ENCODE measurements at places on chromosomes 2 and 18. TPM values are rescaled to one million over a fixed set of nuclear protein-coding genes. Genes with fewer than 3 reads are reported as not detected.

Gene SLC30A3
- 10.4 TPM for total RNA-seq

Gene SPIRE1
- 33.5 TPM for total RNA-seq

Gene HJURP
- 0.40 TPM for total RNA-seq

Gene NT5C1B
- total RNA-seq, result not detected

Gene CIB4
- total RNA-seq, result not detected

- no peak for DNase-seq
Observed at GRCh38 chr18:35506024-35506712, 8.4 kb upstream of the INO80C start.

- DNase-seq, result no peak
Observed at GRCh38 chr2:220936641-220937197, 635.4 kb downstream of the EPHA4 start.

DNA sequence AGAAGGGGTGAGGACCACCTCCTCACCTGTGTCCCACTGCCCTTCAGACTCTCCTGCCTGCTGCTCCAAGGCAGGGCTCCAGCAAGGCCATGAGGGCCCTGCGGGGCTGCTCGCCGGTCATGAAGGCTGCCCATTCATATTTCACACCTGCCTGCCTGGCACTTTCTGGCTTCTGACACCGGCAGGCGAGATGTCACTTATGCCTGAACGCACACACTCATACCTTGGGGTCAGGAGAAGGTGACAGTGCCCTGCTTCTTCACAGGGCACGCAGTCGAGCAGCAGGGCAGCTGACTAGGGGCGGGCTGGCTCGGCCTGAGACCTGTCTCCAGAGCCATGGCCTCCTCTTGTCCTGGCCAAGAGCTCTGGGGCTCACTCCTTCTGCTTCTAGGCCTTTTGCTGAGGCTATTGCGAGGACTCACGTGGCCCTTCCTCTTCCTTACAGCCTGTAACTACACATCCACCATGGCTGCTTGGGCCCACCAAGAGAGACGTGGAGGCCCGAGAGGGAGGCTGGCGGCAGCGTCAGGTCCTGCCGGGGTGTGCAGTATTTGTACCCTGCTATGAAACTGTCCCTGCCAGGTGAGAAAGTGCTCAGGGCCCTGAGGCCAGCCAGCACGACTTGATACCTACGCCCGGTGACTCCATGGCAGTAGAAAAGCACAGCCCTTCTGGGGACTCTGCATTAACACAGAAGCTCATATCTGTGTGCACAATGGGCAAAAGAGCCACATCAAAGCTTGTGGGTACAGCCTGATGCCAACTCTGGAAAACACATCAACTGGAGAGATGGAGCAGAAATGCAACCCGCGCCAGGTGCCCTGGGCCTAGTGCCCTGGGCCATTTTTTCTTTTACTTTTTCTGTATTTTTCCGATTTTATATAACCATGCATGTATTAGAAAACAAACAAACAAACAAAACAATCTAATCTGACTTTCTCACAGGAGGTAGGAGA, 30.6 kb downstream of the HS6ST1 start:
- peak; percentile 32 for DNase-seq

GRCh38 chr18:49212819-49213218, 247.6 kb downstream of the DYM start:
- DNase-seq, result no peak

DNA sequence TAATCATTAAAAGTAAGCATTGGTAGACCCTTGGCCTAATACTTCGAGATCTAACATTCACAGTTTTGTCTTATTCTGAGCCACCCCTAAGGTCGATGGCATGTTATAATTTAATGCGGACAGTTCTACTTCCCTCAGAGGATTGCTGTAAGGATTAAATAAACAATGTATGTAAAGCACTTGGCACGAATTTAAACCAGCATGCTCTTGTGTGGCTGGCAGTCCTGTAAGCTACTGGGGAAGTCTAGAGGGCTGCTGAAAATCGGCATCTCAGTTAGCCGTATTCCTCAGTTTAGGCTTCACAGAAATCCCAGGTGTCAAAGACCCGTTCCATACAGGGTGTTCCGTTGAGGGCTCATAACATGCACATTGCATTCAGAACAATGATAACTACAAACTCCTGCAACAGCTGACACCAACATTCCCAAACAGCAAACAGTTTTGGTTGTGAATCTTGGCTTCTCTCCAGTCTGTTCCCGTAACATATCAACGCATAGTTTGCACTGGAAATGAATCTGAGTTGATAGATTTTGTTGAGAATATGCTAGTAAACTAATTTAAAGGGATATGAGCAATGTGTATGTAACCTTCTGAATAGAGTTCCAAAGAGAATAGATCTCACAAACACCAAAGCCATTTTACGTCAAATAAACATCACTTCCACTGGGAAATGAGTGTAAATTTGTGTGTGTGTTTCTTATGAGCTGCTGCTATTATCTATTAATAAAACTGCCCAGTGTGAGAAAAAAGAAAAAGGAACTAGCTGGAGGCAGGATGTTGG, 52.2 kb upstream of the ACKR3 start:
- DNase-seq, result no peak

DNA sequence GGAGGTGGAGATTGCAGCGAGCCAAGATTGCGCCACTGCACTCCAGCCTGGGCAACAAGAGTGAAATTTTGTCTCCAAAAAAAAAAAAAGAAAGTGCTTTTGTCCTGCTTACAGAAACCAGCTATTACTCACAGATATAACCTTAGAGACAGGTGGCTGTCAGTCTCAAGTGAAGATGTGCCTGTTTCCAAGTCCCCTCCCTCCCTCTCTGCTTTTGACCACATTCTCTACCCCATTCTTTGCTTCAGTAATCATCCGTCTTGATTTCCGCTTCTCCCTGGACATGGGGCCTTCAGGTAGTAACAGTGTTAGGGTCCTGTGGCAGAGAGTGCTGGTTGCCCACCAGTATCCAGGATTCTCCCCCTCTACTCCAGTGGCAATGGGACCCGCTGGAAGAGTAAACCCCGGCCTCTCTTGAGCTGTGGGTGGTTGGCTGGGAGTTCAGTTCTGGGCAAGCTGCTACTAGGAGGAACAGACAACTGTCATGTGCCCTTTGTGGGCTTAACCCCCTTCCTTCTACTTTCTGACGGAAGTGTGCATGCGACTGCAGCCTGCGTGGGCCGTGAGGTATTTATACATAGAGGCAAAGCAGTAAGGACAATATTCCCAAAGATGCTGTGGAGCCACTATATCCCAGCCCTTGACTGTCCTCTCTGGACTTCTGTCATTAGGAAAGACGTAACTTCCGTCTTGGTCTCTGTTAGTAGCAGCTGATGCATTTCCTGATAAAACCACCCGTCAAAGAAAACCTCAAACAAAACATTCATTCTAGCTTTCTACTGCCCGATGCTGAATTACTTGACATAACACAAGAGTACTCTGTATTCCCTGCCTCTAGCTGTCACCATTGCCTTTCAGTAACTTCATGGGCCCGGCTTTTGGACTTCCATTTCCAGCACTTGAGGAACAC, 17.8 kb downstream of the PDCL3 start:
- no peak for DNase-seq
